NCI-H1694 (cell line): ENCODE measurements at places on chromosomes 7 and 10.

GRCh38 chr10:85643845-85644525 lies 722.6 kb downstream of the GRID1 start:
- DNase-seq = no peak

GRCh38 chr10:98855403-98856189 lies 380.1 kb downstream of the HPSE2 start:
- no peak for DNase-seq

- DNase-seq = no peak
These were observed 87.3 kb downstream of the SEMA3A start for GRCh38 chr7:84107259-84107658.

GRCh38 chr10:21746118-21746517 lies 212.1 kb downstream of the MLLT10 start:
- no peak for DNase-seq

DNA sequence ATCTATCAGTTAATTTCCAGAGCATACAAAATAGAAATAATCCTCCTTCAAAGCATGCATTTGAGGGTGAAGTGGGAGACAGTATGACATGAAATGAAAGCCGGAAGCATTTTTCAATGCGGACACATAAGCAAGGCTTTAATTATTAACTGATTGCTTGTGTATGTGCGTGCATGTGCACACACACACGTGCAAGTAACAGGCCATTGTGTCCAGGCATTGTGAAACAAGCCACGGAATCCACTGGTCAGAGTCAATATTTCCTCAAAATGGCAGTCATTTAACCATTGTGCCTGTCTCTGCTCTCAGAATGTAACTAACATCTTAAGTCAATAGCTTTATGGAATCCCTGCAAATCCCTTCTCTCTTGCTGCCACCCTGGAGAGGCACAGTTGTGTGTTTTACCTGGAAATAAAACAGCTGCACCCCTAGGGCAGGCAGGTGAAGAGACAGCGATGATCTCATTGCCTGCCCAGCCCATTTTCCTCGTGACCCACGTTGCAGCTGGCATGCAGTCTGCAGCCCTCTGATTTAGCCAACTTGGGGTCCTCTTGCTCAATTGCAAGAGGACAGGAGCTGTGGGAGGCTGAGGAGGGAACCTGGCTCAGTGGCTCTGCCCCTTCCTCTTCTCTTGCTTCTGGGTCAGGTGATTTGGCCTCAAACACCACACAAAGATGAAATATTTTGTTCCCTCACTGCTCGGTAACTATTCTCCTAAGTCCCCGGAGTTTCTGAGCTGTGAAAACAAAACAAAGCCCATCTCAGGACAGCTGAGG lies 500.9 kb upstream of the ZMIZ1 start:
- DNase-seq = no peak

DNA sequence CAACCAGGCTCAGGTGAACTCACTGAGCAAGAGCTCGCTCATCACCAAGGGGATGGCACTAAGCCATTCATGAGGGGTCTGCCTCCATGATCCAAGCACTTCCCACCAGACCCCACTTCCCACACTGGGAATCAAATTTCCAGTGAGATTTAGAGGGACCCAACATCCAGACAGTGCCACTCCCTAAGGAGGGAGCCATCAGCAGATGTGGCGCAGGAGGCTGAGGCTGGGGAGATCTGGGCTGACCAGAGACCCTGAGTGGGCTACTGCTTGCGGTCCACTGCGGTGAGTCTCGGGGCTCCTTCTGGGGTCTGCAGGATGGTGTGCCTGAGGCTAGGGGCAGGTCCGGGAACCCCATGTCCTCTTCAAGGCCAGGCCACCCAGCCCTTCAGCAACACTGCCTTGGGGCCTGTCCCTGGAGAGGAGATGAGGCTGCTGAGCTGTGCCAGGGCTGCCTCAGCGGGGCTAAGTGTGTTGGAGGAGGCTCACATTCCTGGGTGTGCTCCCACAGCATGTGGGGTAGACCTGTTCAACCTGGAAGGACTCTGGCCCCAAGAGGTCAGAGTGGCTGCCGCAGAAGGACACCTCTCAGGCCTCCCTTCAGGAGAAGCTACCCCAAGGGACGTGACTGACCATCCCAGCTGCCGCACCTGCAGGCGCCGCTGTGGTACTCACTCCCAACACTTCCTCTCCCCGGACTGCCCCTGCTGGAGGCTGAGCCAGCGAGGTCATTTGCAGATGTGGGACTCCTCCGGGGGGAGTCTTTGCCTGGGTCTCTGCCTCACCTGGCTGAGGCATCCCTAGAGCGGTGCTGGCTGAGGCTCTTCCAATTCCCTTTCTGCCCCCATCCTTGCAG lies 22.3 kb upstream of the PCBD1 start:
- DNase-seq = no peak

GRCh38 chr7:131955679-131956078 lies 399.3 kb upstream of the PODXL start:
- DNase-seq = no peak

DNA sequence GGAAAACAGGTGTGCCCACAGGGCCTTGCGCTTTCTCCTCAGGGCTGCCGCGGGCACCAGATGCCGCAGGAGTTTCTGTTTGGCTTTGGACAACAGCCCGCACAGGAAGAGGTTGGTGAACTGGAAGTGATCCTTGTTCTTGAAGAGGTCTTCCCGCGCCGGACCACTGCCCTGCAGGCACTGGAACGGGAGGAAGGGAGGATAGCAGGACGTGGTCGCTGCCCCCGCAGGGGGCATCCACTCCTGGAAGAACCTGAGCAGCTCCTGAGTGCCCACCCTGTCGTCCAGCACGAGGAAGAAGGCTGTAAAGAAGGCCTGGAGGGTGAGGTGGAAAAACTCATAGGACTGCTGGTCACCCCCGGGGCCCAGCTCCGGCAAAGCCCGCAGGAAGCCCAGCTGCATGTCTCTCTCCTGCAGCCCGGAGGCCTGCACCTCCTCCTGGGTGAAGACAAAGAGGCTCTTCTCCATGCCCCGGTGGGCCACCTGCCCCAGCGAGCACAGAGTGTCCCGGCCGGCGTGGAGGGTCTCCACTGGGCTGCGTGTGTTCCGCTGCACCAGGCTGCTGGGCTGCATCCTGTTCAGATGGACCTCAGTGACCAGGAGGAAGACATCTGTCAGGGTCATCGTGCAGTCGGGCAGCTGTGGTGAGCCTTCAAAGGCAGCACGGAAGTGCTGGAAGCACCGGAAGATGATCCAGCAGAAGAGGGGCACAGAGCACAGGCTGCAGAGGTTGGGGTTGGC lies 26.9 kb downstream of the NOD1 start:
- no peak for DNase-seq

DNA sequence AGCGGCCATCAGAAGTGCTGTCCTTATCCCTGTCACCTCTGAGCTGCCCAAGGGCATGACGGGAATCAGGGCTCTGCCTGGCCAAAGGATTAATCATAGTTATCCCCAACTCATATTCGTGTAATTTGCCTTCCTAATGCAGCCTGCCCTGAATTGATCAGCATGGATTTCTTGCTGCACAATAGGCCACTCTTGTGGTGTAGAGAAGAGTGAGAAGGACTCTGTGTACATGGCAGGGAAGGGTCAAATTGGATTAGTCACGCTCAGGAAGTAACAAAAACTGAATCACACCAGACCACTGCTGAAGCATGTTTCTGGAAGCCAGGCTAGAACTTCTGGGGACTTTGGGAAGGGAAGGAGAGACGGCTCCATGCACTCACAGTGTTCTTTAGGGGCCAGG lies 227.0 kb downstream of the BUB3 start:
- DNase-seq = no peak

DNA sequence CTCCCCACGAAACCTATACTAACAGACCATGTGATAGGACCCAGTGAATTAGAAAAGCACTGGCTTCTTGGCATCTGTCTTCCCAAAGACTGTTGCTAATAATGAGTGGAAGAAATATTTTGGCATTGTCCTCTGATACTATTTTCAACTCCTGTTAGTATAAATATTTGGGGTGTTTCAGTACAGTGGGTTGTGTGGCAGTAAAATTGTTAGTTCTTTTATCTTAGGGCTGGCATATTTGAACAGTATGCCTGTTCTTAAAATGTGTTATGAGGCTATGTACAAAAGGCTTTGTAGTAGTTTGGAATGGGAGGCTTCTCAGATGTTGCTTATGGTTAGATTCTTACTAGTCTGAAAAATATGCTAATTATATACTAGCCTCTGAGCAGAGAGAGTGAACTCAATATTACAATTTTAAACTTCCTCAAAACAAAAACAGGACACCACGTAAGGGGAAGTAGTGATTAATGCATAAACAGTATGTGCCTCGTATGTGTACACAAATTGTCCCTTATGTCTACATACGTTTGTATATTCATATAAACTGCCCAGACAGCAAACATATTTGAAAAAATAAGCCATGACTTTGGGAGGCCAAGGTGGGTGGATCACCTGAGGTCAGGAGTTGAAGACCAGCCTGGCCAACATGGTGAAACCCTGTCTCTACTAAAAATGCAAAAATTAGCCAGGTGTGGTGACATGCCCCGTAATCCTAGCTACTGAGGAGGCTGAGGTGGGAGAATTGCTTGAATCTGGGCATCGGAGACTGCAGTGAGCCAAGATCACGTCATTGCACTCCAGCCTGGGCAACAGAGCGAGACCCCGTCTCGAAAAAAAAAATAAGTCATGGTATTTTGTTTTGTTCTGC lies 115.4 kb downstream of the ARID5B start:
- DNase-seq = no peak
